ENCODE measurements at places on chromosomes 2 and 18.

GRCh38 chr2:216632952-216633615, at the start of gene IGFBP2:
IGFBP2 (plus strand) TSS chr2:216633420; CDS start chr2:216633524, 104 bp downstream.
- peak; percentile 53 for DNase-seq

DNA sequence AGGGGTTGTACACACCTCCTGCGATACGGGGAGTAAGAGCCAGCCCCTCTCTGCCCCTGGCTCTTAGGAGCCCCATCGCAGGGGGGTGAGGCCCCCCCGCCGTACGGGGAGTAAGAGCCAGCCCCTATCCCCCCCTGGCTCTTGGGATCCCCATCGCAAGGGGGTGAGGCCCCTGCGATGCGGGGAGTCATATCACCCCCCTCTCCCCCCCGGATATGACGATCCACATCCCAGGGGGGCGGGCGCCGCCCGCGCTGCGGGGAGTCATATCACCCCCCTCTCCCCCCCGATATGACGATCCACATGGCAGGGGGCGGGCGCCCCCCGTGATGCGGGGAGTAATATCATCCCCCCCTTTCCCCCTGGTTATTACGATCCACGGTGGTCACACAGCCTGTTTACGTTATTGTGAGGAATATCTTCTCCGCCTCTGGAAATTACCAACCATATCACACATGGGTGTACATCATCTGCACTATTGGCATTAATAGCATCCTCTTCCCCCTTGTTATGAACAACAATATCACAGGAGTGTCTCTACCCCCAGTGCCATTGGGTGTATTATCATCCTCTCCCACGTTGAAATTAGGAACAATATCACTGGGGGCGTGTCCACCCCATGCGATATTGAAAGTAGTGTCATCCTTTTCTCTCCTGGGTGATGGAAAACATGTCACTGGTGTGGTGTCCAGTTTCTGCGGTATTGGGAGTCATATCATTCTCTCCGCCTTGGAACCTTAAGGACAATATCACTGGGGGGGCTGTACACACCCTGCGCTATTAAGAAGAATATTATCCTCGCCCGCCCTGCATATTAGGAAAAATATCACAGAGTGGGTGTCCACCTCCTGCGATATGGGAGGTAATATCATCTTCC, 24.7 kb upstream of the NAGK start:
- DNase-seq = no peak

- no peak for DNase-seq
Observed at GRCh38 chr2:40559175-40559574, 107.3 kb upstream of the SLC8A1 start.

- no peak for DNase-seq
Observed at GRCh38 chr2:15006667-15007066, 374.1 kb downstream of the LRATD1 start.

DNA sequence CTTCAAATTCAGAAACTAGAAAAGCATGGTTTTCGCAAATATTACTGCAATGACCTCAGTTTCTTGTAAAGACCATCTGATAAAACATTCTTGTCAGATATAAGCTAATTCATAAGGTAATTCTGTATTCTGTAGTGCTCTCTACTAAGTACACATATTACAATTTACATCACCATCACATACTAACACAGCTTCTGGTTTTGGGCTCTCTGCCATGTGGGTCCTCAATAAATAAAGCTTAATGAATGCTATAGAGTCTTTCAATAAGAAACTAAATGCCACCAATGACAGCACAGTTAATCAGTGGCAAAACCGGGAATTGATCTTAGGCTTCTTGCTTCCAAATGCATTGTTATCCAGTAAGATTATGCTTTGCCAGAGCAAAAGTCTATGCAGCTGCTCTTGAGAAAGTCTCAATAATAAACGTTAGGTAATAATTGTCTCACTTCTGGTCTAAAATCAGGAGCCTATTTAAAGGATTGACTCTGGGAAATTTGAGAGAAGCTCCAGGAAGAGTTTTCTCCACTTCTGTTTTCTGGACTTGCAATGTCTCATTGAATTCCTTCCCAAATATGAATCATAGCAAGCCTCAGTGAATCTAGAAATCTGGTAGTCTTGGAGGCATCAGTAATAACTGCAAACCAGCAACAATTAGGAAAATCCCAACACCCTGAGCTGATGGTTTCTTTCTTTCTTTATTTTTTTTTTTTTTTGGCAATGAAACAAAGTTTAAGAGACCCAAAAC, 67.9 kb upstream of the RAPGEF4 start:
- DNase-seq = no peak

- no peak for DNase-seq
Observed at GRCh38 chr2:206736935-206737334, 18.7 kb upstream of the DYTN start.

GRCh38 chr2:61220768-61221167, 58.8 kb downstream of the C2orf74 start:
- DNase-seq = no peak

- DNase-seq = no peak
Observed at GRCh38 chr18:49723648-49724180, 89.6 kb downstream of the ACAA2 start.

DNA sequence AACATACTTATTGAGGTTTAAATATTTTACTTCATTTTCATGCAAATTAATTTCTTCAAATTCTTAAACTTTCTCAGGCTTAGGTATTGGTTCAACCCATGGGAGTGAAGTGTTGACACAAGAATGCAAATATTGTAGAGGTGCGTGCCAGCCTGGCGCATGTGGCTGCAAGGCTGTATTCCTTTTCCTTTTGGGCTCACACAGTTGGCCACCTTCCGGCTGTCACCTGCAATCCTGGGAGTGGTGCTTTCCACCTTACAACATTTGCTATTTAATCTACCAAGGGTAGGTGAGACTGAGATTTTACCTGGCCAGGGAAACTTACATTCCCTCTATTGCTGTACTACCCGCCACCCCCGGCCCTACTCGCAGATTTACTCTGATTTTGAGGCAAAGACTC, 141.1 kb downstream of the DCC start:
- DNase-seq = no peak

DNA sequence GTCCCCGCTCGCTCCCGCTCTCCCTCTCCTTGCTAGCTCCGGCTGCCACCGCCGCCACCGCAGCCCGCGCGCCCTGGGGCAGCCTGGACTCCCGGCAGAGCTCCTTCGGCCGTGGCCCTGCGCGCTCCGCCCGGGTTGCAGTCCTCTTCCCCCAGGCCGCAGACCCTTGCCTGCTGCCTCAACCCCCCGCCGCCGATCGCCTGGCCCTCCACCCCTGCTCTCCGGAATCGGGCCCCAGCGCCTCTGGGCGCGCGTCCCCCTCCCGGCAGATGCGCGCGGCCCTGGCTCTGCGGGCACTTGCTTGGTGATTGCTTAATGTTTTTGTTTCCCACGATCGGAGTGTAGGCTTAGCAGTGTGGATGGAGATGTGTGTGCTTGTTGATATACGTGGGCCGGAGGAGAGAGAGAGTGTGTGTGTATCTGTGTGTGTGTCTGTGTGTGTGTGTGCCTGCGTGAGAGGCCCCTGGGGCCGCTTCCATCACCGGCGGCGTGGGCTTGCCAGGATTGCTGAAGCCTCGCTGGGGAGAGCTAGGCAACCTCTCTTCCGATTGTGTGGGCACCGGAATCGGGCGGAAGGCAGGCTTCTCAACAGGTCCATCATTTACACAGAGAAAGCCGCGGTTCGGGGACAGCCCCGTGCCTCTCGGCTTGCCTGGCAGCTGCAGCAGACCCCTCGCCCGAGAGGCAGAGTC, 877 bp downstream of the INHBB start:
- no peak for DNase-seq

DNA sequence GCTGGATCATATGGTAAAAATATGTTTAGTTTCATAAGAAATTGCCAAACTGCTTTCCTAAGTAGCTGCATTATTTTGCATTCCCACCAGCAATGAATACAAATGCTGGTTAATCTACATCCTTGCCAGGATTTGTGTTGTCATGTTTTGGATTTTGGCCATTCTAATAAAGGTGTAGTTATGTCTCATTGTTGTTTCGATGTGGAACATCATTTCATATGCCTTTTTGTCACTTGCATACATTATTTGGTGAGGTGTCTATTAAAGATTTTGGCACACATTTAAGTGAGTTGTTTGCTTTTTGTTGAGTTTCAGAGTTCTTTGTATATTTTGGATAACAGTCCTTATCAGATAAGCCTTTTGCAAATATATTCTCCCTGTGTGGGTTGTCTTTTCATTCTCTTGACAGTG, 299.2 kb upstream of the TFPI start:
- DNase-seq = no peak

- DNase-seq = no peak
Observed at GRCh38 chr2:65309699-65310098, 82.1 kb downstream of the ACTR2 start.

DNA sequence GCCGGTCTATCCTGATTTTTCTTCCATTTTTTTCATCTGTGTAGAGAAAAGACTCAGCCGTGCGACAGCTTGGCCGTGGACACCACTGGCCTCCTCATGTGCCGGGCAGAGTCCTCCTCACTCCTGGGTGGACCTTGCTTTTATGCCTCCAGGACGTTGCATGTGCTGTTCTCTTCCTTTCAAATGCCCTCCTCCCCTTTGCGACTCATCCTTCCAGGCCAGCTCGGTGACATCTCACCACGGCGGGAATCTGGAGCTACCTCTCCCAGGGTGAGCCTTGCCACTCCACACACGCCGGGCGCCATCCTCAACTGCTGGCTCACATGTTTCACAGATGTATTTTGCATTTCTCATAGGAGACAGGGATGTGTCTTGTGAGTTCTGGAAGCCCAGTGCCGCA, 198.5 kb upstream of the HDAC4 start:
- no peak for DNase-seq

- no peak for DNase-seq
Observed at GRCh38 chr2:112834396-112835037, 2.1 kb downstream of the IL1B start.

GRCh38 chr2:19844750-19845149, 57.0 kb downstream of the TTC32 start:
- no peak for DNase-seq

DNA sequence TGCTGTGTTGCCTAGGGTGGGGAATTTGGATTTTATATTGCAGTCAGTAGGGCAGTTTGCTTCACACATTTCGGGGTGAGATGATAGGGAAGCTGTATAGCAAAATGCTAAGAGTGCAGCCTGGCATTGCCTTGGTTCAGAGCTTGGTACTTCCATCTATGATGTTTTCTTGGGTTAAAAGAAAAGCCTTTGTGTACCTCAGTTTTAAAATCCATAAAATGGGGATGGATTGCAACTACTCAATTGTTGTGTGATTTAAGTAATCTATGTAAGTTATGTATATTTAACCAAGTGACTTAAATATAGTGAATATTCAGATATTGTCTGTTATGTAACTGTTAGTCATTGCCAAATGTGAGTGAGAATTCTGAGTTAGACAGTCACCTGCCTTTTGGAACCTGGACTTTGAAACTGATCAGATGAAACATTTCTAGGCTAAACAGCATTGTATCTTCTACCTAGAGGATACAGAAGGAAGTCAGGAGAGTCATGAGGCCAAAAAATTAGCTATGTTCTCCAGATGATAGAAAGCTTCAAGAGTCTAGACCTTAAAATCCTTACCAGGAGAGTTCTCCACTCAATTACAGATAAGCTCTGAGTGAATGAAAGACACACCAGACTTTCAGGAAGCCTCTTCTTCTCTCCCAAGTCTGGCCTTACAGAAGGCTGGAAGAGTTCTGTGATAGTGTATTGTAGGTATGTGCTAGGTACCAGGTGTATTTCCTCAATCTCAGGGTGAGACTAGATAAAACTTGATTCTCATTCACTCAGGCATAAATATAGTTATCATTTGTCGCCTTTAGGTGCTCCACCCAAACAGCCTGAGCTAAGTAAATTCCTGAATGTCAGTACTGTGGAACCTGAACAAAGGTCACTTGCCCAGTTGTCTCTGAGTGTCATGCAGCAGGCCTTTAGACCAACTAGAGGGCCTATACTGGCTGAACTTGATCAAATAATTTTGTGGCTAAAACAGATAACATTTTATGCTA, 7.5 kb downstream of the RIOK3 start:
- no peak for DNase-seq

DNA sequence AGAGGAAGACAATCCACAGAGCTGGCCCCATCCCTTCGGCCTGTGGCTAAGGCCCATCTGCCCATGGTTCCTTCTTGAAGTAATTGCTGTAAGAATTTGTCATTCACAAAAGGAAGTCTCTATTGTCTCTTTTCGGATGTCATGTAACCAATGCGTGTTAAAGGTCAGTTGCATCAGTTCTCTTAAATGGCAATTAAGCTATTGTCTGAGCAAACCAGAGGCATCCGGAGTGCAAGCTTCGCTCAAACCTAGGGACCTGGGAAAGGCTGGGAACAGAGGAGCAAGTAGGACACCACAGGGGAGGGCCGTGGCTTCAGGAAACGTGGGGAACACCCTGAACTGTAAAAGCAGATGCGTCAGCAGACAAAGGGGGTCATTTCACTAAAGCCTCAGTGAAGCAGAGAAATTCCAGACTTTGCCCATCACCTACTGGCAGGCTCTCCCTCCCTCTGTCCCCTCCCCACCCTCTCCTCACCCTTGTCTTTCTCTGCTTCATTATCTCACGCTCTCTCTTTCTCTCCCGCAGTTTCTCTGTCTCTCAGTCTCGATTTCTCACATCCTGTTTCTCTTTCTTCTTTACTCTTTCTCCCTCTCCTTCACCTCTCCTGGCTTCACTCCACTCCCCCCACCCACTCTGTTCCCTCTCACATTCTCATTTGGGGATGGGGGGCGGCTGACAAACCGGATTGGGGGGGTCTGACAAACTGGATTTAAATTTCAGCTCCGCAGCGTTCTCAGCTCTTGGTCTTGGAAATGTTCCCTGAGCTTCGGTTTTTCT, 204.6 kb upstream of the TNP1 start:
- no peak for DNase-seq

DNA sequence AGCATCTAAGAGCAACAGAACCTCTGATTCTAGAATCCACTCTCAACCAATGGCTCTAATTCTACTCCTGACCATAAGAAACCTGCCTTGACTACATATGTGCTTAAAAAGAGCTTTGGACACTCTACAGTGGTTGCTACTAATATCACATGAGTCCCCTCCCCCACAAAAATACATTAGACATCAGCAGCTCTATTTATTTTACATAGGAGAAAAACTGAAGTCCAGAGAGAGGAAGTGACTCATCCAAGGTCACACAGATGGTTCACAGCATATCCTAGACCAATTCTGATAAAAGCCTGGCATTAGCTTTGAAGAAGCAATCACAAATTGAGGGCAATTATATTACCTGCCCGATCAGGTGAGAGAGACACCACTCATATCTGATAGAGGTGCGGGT, 49.8 kb downstream of the ALK start:
- no peak for DNase-seq

DNA sequence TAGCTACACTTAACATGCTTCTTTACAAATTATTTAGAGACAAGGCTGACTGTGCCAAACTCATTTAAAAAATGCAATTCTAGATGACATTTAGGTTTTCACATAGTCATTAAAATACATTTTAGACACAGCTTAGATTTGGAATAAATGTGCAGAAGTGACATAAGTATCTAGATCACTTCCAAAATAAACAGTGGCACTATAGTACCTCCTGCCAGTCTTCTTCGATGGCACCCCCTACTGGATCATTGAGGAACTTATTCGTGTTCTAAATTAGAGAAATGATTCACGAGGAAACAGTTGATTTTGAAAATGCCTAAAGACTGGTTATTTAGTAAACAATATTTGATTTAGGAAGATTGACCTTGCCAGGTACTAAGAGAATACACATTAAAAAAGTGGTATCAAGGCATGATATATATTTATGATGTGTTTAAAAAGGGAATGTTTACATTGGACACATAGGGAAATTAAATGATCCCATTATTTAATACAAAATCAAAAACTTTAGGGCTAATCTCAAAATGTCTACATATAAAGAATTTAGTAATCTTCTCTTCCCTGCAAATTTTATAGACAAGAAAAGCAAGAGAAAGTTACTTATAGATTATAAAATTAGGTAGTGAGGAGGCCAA, 323.9 kb downstream of the XIRP2 start:
- peak; percentile 56 for DNase-seq
